Stimulated activated CD8-positive, alpha-beta memory T cell treated with anti-CD3 and anti-CD28 coated beads, Interleukin-4, amount 100 ng/mL, for 1 hour (primary cell): ENCODE measurements at places on chromosomes 12 and 14.

GRCh38 chr12:127885954-127886750 is 380.8 kb upstream of the TMEM132C start:
- DNase-seq = no peak

- no peak for DNase-seq
Observed at GRCh38 chr12:62098132-62098531, 162.1 kb upstream of the USP15 start.

DNA sequence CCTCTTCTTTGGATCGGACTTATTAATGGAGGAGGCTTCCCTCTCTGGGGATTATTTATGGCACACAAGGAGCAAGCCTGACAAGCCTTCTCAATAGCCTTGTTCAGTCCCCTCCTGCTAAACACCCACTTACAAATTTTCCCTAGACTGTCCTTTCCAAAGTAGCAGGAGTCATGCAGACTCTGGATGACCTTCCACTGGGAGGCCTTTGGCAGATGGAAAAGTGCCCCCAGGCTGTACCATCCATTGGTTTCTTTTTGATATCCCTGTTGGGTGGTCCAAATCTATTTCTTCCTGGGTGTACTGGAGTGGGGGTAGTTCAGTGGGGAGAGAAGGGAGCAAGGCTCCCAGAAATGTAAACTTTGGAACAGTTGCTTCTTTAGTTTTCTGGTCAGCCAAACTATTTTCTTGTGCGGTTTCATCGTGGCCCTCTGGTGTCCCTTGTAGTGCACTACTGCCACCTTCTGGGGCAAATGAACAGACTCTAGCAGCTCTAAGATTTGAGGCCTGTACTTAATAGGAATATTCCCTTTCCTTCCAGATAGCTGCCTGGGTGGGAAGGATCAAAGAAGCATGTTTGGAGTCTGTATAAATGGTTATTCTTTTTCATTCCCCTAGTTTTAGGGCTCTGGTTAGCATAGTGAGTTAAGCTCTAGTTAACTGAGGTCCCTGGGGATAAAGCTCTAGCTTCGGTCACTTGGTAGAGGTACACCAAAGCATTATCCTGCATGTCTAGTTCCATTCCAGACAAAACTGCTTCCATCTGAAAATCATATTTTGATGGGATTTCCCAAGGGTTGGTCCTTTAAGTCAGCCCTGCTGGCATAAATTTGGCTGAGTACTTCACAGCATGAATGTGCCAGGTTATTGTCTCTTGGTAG is 409.5 kb downstream of the SLC6A15 start:
- DNase-seq = no peak

- DNase-seq = no peak
Observed at GRCh38 chr12:94145191-94145983, 3.0 kb upstream of the PLXNC1 start.

GRCh38 chr14:99686557-99687283 is 2.6 kb downstream of the CYP46A1 start:
- DNase-seq = no peak

- DNase-seq = no peak
Observed at GRCh38 chr12:87511371-87511770, 517.8 kb downstream of the C12orf50 start.
